ENCODE measurements at places on chromosomes 3 and 15.

DNA sequence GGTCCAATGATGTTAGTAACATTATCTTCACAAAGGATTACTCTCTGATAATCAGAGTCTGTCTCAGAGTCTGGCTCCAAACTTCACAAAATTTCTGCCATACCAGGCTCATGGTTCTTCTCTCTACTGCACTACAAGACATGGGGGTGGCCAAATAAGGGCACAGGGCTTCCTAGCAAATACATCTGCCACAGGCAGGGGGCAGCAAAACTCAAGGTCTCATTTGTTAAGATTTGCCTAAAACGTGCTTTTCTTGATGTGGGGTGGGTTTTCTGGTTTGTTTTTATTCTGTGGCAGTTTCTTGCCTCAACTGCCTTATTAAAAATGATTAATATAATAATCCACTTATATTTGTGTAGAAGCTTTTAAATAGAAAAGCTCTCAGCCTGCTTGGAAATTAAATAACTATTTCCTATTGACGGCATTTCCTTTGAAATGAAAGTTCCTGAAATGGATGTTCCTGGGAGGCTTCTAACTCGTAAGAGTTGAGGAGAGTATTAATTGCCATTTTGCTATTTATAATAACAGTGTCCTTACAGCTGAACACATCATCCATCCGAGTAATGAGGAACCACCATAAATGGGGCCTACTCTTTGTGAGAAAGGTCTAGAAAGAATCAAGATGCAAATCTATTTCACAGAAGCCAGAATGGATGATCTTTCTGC, 53.8 kb downstream of the SST start:
- peak; percentile 69 for DNase-seq

- no peak for DNase-seq
Measured at GRCh38 chr3:100993309-100993708, at the start of gene ABI3BP. Gene ABI3BP, minus strand, starts transcription at chr3:100993421. Its CDS starts 37 bp downstream, at chr3:100993384.

DNA sequence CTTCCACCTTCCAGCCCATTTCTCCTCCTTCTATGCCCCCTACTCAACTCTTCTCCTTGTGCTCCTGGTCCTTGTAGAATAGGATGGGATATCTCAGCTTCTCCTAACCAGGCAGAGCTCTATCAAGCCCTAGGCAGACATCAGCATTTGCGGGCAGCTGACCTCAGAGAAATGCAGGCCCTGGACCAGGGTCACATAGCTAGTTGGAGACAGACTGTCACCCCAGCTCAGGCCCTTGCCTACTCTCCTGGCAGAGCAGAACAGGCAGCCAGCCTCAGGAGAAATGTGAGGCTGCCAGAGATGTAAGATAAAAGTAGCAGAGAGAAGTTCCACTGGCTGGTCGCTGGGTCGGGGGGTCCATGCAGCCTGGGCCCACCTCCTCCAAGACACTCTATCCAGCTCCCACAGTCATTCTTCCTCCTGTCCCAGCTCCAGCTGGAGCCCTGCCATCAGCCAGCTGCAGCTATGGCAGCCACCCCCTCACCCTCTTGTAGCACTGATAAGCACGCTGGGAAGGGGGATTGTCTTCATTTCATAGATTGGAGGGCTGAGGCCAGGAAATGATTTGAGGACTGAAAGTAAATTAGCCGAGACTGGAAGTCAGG, 4.0 kb downstream of the CYP8B1 start:
- DNase-seq, result no peak

DNA sequence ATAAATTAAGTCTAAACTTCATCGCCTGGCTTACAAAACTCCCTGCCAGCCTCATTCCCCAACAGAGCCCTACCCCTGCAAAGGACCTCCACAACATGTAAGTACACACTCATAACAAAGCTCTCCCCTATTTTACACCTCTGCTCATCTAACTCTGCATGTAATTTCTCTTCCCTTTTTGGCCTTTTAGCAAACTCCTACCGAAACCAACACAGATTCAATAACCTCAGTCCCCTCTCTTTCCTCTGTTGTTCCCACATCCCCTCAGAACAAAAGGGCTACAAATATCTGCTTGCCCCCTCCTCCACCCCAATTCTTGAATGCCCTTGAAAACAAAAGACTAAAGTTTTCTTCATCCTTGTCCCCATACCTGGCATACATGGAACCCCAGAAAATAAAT, 662 bp downstream of the UBL7 start:
- DNase-seq, result peak; percentile 7

GRCh38 chr15:89630974-89631901, 24.0 kb downstream of the KIF7 start:
- DNase-seq, result no peak

- DNase-seq, result peak; percentile 78
Measured at GRCh38 chr3:18445401-18446148, 20.4 kb upstream of the SATB1 start.

- DNase-seq, result no peak
Measured at GRCh38 chr15:61049028-61049427, 180.1 kb downstream of the RORA start.

- DNase-seq, result peak; percentile 61
Measured at GRCh38 chr15:78808550-78808949, 2.7 kb downstream of the ADAMTS7 start.

DNA sequence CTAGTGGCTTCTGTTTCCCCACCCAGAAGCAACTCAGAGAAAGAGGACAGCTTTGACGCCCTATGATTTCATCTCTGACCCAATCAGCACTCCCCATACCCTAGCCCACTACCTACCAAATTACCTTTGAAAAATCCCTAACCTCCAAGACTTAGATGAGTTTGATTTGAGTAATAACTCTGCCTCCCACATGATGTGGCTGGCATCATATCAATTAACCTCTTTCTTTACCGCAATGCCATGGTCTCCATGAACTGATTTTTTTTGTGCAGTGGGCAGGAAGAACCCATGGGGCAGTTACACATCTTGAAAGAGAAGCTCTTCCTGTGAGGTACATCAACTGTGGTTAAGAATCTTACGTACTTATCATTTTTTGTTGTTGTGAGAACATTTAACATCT, 25.5 kb upstream of the APOD start:
- peak; percentile 81 for DNase-seq

DNA sequence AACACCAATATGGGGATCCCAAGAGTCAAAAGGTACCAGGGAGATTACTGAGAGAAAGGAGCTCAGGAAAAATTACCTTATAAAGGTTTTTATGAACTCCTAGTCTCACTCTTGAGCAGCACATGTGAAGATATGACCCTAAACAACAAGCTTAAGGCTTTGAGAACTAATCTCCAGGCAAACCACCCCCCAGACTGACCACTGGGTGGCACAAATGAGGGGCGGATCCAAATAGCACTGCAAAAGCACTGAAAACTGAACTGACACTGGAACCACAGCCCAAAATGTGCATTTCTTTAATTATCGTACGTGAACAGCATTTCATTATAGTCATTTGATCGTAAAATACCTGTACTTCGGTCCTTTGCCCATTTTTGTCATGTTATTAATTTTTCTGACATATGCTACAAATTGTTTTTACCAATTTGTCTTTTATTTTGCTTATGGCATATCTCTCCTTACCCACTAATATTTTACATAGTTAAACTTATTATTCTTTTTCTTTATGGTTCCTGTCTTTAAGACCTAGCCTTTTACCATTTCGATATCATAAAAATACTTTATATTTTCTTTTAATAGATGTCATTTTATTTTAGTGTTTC, 31.5 kb upstream of the TFDP2 start:
- DNase-seq, result peak; percentile 37

- DNase-seq, result no peak
Measured at GRCh38 chr3:187122261-187122660, 17.0 kb downstream of the RPL39L start.

DNA sequence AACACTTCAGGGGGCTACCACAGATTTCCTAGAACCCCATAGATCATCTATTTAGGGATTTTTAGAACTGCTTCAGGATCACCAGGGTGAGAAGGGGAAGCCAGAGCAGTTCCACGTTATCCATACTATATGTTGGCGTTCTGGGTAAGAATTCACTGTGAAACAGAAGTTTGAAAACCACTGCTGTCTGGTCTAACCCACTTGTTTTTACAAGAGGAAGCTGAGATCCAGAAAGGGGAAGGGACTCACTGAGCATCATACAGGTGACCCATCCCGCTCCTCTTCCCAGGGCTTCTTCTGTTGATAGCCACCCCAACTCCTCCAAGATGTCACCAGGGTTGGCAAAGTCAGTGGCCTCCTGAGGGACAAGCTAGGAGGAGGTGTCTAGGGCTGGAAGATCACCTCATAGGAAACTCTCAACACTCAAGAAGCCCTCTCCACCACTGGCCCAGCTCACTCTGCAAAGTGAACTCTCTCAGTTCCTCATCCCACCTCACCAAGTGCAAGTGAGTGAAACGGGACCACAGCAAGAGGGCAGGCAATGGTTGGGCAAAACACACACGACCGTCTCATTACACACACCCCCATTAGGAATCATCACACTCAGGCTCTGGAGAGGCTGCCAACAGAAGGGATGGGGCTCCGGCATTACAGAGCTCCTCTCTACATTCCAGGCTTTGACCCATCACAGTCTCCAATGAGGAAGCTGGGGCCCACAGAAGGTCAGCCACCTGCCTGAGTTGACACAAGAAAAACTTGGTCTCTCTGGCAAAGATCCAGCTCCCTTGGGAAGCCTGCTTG, 1.8 kb downstream of the DAPK2 start:
- no peak for DNase-seq

- DNase-seq, result no peak
Measured at GRCh38 chr3:197367081-197367780, 68.8 kb upstream of the DLG1 start.

- peak; percentile 75 for DNase-seq
Measured at GRCh38 chr15:85646538-85647091, 148.1 kb downstream of the KLHL25 start.

- DNase-seq, result no peak
Measured at GRCh38 chr15:47720555-47720954, 3.2 kb downstream of the SEMA6D start.

DNA sequence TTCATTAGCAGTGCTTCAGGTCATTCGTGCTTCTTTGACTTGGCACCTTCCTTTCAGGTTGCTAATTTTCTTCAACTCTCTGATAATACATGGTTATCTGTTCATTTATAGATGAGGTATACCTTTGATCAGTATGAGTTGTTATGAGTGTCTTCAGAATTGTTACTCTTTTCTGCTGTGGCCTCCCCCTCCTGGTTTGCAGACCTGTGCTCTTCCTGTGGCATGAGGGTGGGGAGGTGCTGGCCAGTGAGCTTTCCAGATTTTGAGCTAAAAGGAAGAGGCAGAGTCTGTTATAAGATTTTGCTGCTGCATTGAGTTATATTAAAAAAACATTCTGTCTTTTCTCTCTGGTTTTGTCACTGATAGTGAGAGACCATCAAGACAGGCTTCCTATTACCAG, 30.8 kb upstream of the GOLGA6L9 start:
- DNase-seq, result no peak

GRCh38 chr3:8856721-8857120, 87.3 kb upstream of the OXTR start:
- DNase-seq, result no peak

DNA sequence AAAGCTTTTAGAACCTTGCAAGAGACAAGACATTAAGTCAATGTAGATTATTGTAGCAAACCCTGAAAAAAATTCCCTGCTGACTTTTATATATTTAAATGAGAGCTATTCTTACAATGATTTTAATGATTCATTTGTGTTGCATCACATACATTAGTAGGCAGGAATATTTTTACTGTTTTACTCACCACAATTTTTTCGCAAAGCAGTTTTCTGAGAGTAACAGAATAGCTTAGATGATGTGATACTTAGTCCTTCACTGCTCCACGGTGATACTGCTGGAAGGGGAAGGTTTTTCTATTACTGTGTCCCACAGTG, 43.9 kb upstream of the CLRN1 start:
- no peak for DNase-seq

DNA sequence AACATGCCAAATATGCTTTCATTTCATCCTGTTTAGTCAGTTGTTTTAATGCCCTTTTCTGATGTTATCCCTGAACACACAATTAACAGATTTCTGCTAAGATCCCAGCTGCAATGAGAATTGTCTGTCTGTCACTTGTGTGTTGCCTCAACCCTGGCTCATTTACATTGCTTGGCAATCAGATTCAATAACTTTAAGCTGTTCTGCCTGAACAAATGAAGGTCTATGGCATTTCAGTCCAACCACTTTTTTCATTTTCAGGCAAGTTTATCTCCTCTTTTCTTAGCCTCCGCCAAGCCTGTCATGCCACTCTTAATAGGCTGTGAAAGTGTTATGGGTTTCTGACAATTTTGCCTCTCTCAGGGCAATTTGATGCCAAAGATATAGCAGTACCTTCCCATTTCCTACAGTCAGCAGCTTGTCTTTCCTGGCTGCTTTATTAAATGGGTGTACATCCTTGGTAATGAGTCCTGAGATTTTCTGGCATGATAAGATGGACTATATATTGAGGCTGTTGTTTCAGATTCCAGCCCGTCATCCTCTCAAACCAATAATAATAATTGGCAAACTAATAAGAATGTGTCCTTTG, 68.7 kb upstream of the ADAMTS9 start:
- no peak for DNase-seq

DNA sequence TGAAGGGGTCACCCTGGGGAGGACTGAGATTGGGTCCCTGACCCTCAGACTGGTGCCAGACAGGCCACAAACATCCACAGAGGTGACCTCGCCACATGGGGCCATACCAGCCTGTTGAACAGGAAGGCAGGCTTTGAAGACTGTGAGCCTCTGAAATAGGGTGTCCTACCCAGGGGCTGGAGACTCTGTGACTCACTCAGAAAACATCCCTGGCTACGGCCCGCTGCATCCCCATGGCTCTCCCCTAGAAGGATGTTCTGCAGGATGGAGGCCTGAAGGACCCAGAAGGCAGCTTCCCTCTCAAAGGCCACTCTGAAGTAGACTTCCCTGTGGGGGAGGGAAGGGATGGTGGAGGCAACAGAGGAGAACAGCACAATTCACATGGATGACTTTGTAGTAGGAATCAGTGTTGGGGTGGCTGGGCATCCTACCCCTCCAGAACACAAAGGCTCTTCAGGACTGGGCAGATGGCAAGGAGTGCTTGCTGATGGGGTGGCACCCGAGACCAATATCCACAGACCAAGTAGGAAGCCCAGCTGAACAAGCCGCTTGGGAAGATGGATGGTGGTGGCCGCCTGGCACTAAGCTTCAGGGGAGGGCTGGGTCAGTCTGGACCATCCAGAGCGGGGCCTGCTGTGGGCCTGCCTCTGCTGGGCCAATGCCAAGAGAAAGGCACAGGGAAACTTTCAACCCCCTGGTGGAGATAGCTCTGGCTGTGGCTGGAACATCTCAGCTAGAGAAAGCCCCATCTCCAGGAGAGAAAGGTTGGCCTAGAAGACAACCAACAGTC, 37.6 kb upstream of the DUSP7 start:
- DNase-seq, result no peak

GRCh38 chr3:126836220-126836860, 132.3 kb downstream of the CHCHD6 start:
- no peak for DNase-seq

- peak; percentile 45 for DNase-seq
Measured at GRCh38 chr3:100105501-100105900, 8.8 kb downstream of the FILIP1L start.

DNA sequence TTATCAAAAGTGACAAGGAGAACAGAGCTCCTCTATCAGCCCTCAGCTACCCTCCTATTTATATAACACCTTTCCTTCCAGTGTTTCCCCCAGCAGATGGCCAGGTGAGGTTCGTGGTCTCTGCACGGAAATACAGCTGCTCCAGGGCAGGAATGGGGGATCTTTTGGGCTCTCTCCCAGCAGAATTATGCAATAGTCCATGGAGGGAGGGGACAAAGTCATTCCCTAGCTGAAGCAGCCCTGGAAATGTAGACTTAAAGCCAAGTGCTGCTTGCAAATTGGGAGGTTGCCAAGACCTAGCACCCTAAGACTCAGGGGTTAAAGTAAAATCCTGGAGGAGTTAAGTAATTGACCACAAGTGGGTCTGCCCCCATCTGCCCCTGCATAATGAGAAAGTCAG, 256.3 kb downstream of the LRTM1 start:
- DNase-seq, result no peak

All from activated CD4-positive, alpha-beta T cell treated with anti-CD3 and anti-CD28 coated beads, Interleukin-2, Interleukin-6, amounts not matched to agents 100 ng/mL and 50 ng/mL, durations not matched to agents 16 hours and 8 hours (primary cell).